ENCODE measurements at places on chromosomes 1 and 21.

GRCh38 chr1:24946861-24947658 is 17.0 kb upstream of the RUNX3 start:
- DNase-seq: no peak
- H3K27me3 ChIP-seq: no peaks in the 10 kb centered on the region
- no peaks in the 10 kb centered on the region for H3K36me3 ChIP-seq
- H3K27ac ChIP-seq: no peak overlapping the region
- no peak overlapping the region for H3K4me3 ChIP-seq

DNA sequence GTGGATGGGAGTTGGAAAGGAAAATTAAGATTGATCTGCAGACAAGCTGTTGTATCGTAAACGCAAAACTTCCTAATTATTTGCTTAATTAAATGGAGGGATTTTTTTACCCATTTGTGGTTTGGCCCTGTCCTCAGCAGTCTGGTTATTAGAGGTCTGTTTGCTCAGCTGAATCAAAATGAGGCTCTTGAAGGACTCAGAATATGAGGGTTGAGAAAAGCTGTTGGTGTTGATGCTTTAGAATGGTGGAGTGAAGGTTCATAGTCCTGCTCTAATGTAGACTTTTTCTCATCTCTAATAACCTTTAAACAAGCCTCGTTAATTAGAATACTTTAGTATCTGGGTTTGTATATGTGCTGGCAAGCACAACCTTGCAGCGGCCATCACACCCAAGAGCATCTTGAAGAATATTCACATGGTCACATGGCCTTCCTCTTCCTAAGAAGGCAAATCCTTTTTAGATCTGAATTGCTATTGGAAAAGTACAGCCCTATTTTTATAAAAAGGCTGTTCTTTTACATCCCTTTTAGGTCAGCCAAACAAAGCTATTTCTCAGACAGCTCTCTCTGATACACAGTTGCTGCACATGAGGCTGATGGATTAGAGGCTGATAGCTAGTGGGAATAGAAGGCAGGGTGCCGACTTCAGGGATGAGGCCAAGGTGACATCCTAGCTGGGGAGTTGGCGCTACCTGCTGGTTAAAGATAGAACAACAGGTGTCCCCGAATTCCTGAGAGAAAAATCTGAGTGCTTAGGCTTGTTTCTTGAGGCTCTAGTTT is 53.8 kb downstream of the MACF1 start:
- H3K4me1 ChIP-seq: peaks cover 13% of the 10 kb centered on the region
- no peak for DNase-seq
- H3K36me3 ChIP-seq: peaks cover 38% of the 10 kb centered on the region
- H3K27ac ChIP-seq: peak overlapping the region; percentile 11

- no peaks in the 10 kb centered on the region for H3K36me3 ChIP-seq
- no peak overlapping the region for H3K4me3 ChIP-seq
- peaks cover 72% of the 10 kb centered on the region for H3K27me3 ChIP-seq
Measured at GRCh38 chr1:75612976-75613375, 2.1 kb upstream of the SLC44A5 start.

GRCh38 chr1:218813237-218813636 is 360.4 kb upstream of the LYPLAL1 start:
- H3K36me3 ChIP-seq: no peaks in the 10 kb centered on the region
- no peak for DNase-seq
- H3K27ac ChIP-seq: no peak overlapping the region
- no peaks in the 10 kb centered on the region for H3K4me1 ChIP-seq

DNA sequence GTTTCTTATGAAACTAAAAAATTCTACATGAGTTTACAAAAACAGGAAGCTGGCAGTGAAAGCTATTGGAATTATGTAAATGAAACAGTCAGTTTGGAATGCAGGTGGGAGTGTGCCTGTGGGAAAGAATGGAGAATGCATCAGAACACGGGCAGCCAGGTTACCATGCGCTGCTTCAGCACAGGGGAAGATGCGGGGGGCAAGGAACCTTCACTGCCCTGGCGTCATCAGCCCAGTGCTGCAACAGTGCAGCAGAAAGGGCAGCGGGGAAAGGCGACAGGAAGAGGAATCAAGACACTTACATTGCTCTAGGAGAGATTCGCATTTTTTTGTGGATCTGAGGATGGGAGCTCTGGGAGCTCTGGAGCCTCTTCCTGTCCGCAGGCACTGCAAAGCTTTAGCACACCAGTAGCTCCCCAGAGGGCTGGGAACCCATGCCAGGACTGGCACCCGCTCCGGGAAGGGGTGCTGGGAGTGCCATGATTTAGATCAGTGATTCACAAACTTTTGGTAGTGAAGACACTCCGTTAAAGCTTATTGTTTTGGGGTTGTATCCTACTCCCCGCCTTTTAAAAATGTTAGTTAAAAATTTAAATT is 64.1 kb upstream of the WDR26 start:
- no peak overlapping the region for H3K4me3 ChIP-seq
- peaks cover 33% of the 10 kb centered on the region for H3K4me1 ChIP-seq
- peak; percentile 74 for DNase-seq
- peak overlapping the region; percentile 97 for H3K27ac ChIP-seq
- no peaks in the 10 kb centered on the region for H3K27me3 ChIP-seq

DNA sequence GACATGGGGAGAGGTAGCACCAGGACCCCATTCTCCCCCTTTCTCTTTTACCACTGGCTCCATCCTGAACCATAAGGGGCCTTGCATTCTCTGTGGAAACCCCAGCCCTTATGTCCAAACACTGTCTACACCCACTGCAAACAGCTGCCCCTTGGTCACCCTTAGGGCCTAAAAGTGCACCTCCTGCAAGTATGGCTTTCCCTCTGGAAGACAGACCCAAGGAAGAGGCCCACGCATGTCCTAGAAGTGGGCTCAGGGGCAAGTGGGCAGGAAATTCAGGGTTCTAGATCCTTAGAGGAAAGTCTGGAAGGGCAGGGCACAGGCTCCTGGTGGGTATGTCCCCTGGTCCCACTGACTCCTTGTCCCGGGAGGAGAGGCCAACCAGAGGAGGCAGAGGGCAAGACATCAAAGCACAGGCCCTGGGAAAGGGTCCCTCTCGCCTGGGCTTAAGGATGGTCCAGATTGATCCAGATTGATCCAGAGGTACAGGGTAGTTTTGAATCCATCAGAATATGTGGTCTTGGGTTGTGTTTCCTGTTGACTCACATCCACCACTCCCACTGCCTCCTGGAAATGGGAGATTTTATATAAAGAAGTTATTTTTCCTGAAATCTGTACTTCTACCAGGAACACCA is 150.9 kb downstream of the GRIK3 start:
- H3K4me1 ChIP-seq: no peaks in the 10 kb centered on the region
- H3K27me3 ChIP-seq: no peaks in the 10 kb centered on the region
- no peak overlapping the region for H3K27ac ChIP-seq
- DNase-seq: no peak

DNA sequence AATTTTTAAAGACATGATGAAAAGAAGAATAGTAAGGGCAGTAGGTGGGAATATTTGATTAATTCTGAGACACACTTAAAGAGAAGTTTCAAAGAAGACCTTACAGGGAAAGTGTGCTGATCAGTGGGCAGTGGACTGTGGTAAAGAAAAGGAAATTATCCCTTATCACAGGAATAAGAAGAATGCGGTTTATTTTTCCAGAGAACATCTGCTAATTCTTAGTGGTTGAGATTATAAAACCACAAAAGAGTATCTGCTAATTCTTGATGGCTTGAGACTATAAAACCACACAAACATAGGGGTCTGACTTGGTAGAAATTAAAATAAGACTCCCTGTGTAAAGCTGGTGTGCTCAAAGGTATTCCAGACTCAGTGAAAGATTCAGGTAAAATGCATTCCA is 60.0 kb upstream of the KCTD3 start:
- DNase-seq: no peak
- no peaks in the 10 kb centered on the region for H3K36me3 ChIP-seq
- H3K4me3 ChIP-seq: no peak overlapping the region
- H3K4me1 ChIP-seq: no peaks in the 10 kb centered on the region

GRCh38 chr1:169456029-169456428 is 28.8 kb upstream of the CCDC181 start:
- H3K4me1 ChIP-seq: no peaks in the 10 kb centered on the region
- H3K36me3 ChIP-seq: no peaks in the 10 kb centered on the region
- DNase-seq: no peak
- no peak overlapping the region for H3K4me3 ChIP-seq
- no peaks in the 10 kb centered on the region for H3K27me3 ChIP-seq
- H3K27ac ChIP-seq: no peak overlapping the region

DNA sequence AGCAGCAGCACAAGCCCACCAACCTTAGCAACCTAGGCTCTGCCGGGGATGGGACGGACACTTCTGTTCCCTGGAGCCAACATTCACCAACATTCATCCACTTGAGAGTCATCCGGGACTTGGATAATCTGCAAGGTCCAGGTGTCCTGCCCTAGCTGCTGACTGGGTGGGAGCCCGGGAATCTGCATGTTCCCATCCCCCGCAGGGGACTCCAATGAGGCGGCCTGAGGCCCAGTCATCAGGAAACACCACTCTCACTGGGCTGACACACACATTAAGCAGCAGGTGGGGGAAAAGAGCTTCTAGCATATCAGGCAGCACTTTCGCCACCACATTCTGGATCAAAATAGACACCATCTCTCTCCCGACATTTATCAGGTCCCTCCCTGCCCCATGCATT is 38.4 kb upstream of the CCSAP start:
- no peak overlapping the region for H3K4me3 ChIP-seq
- H3K27me3 ChIP-seq: no peaks in the 10 kb centered on the region
- no peaks in the 10 kb centered on the region for H3K4me1 ChIP-seq
- no peak overlapping the region for H3K27ac ChIP-seq
- no peaks in the 10 kb centered on the region for H3K36me3 ChIP-seq
- no peak for DNase-seq

DNA sequence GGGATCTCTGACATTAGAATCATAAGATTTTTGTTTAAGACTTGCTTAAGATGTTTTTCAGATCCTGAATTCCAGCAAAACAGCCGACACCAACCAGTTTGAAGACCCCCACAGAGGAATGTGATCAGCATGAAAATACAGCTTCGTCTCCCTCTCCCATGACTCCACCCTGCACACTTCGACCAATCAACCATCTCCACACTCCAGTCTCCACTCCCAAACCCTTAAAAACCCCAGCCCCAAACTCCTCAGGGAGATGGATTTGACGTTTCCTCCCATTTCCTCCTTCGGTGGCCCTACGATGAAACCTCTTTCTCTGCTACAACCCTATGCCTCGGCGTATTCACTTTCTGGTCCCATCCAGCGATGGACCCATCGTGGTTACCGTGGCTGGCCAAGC is 30.1 kb upstream of the KIF26B start:
- DNase-seq: no peak
- no peak overlapping the region for H3K27ac ChIP-seq
- no peaks in the 10 kb centered on the region for H3K4me1 ChIP-seq
- H3K4me3 ChIP-seq: no peak overlapping the region
- H3K27me3 ChIP-seq: no peaks in the 10 kb centered on the region
- no peaks in the 10 kb centered on the region for H3K36me3 ChIP-seq

- peaks cover 3% of the 10 kb centered on the region for H3K4me1 ChIP-seq
- H3K27me3 ChIP-seq: no peaks in the 10 kb centered on the region
- peaks cover 9% of the 10 kb centered on the region for H3K36me3 ChIP-seq
- no peak overlapping the region for H3K27ac ChIP-seq
- H3K4me3 ChIP-seq: no peak overlapping the region
- no peak for DNase-seq
Measured at GRCh38 chr1:183508694-183509093, 36.4 kb downstream of the SMG7 start.

DNA sequence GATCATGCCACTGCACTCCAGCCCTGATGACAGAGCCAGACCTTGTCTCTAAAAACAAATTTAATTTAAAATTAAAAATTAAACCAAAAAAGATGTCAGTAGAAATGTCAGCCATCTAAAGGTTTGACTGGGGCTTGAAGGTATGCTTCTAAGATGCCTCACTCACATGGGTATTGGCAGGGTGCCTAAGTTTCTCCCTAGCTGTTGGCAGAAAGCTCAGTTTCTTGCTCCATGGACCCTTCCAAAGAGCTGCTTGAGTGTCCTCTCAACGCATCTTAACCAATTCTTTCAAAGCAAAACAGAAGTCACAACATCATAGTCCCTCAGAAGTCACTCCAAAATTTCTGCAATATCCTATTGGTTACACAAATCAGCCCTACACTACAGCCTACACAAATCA is 231.0 kb upstream of the ADGRL2 start:
- H3K4me3 ChIP-seq: no peak overlapping the region
- H3K36me3 ChIP-seq: no peaks in the 10 kb centered on the region
- DNase-seq: no peak
- H3K27me3 ChIP-seq: no peaks in the 10 kb centered on the region
- no peak overlapping the region for H3K27ac ChIP-seq

DNA sequence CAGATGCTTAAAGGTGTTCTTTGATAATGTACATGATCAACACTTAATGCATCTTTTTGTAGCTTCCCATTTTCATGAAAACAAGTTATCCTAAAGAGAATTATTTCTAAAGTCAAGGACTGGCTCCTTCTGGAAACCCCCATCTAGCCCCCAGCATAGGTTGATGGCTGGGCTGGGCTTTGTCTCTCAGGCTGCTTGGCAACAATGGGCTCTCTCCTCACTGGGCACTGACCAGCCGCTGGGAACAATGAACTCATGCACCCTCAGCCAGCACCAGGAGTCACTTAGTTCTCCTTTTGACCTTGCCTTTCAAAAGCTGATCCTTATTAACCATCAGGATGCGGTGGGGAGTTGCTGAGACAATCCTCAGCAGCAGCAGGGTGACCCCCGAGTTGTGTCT is 293.0 kb upstream of the PLXNA2 start:
- H3K36me3 ChIP-seq: no peaks in the 10 kb centered on the region
- DNase-seq: no peak
- no peaks in the 10 kb centered on the region for H3K27me3 ChIP-seq
- H3K4me1 ChIP-seq: no peaks in the 10 kb centered on the region

GRCh38 chr1:203354246-203354645 is 3.3 kb upstream of the FMOD start:
- no peaks in the 10 kb centered on the region for H3K4me1 ChIP-seq
- H3K4me3 ChIP-seq: no peak overlapping the region
- H3K27me3 ChIP-seq: peaks cover under 1% of the 10 kb centered on the region
- H3K27ac ChIP-seq: no peak overlapping the region
- H3K36me3 ChIP-seq: no peaks in the 10 kb centered on the region

DNA sequence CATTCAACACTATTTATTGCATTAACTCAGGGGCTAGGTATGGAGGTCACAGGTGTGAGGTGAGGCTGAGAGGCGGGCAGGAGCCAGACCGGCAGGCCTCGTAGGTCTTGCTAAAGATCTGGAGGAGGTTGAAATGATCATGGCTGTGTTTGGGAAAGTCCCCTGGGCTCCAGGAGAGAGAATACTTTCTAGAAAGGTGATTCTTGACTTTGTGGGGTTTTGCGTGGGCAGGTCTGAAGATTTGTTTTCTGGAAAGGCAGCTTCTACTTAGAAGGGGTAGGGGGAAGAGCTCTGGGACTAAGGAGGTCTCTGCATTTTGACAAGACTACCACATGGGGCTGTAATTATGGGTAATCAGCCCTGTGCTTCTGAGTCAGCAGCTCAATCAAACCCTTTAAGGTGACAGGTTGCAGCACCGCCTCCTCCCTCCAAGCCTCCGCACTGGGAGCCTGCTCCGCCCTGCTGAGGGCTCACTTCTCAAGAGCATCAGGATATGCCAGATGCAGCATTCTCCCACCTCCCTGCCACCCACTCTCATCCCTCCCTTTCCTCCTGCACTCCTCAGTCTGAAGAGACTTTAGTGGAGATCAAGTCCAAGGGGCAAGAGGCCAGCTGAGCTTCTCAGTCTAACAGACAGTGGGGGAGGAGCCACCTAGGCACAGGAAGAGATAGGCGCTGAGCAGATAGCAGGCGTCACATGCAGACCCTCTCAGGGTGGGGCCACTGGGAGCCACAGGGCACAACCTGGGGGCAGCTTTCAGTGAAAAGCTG is 30.5 kb downstream of the SLC30A1 start:
- no peaks in the 10 kb centered on the region for H3K36me3 ChIP-seq
- H3K4me3 ChIP-seq: no peak overlapping the region
- no peaks in the 10 kb centered on the region for H3K27me3 ChIP-seq
- DNase-seq: no peak
- H3K4me1 ChIP-seq: peaks cover 11% of the 10 kb centered on the region

Measured in RWPE2 (cell line).